Stimulated activated CD8-positive, alpha-beta memory T cell treated with anti-CD3 and anti-CD28 coated beads, Interleukin-15, amount 100 ng/mL, for 1 hour (primary cell): ENCODE measurements at places on chromosomes 13 and 19.
A peak's percentile ranks its signal among the peaks of the same experiment; 100 is the strongest.

GRCh38 chr13:67146523-67147130, 83.5 kb downstream of the PCDH9 start:
- no peak for DNase-seq

- DNase-seq: no peak
Observed at GRCh38 chr19:18406749-18407148, 9.3 kb upstream of the LRRC25 start.

DNA sequence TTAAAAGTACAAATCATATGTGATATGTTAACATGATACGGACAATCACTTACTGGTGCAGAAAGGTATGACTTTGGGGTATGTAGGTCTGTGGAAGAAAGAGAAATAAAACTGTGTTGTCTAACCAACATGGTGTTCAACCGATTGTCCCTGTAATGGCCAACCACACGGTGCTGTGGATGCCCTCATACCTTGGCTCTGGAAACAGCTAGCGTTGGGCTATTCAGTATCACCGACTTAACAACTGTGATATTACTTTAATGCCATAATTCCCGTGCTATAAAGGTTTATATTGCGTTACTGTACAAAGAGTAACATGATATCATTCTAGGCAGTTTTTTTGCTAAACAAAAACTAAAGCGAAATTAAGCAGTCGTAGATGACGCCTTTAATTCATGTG, 448.3 kb downstream of the EFNB2 start:
- no peak for DNase-seq

GRCh38 chr13:95954266-95954665, 98.9 kb downstream of the UGGT2 start:
- no peak for DNase-seq

DNA sequence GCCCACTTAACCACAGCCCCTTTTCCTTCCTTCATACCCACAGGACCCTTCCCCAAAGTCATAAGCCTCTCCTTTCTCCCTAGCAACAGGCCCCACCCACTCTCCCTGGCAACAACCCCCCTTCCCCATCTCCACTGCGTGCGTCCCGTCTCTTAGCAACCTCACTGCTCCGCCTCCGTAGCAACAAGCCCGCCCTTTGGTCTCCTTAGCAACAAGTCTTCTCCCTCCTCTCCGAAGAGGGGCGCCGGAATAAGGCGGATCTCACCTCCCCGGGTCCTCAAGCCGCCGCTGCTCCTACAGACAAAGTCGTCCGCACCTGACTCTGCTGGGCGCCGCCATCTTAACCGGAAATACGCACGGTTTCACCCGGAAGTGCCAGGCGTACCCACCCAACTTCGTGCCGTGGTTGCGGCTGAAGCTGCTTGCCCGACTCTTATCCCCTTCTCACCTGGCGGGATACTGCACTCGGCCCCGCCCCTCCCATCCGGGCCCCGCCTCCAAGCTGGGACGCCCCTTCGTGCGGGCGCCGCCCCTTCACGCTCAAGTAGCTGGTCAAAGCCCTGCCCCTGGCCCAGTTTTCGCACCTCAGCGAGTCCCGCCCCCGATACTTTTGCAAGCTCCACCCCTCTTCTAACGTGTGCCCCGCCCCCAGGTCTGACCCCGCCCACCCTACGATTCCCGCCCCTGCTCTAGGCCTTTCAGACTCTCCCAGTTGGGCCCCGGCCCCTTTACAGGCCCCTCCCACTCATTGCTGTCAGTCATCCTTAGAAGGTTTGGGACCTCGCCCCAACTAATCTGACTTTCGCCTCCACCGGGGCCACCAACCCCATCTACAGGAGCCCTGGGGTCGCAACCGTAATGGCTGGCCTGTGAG, at the start of gene HSPBP1:
Gene HSPBP1 (minus strand): TSS at position 341 of the 874 bp plus-strand sequence. CDS start 502 bp downstream, outside the sequence.
- DNase-seq: peak; percentile 84

GRCh38 chr13:24233351-24233901, 72.9 kb downstream of the SPATA13 start:
- DNase-seq: no peak

DNA sequence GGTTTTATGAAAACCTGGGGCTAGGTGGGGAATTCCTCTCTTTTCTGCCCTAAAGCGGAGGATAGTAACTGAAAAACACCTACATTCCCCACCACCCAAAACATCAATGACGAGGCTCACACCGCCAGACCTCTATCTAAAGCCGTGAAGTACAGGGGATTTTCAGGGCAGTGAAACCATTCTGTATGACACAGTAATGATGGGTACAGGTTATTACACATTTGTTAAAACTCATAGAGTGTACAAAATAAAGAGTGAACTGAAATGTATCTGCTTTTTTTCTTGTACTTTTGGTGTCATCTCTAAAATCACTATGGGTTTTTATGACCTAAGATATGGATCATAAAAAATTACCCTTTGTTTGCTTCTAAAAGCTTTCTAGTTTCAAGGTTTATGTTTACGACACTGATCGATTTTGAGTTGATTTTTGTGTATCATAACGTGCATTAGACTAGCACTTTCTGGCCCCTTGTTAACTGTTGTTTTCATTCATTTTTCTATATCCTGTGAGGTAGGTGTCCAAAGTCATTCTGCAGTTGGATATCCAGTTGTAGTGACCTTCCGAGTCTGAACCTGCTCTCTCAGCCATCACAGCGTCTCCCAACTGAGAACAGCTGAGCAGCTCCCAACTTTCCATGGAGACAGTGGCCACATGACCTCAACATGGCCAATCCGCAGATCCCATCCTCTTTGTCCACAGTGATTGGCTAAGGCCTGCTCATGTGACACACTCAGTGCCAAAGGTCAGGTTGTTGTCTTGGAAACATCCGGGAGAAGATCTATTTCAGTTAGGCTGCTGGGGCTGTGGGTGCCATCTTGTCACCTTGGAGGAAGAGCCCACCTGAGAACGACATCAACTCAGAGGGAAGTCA, 10.3 kb downstream of the MBD3L2B start:
- no peak for DNase-seq

DNA sequence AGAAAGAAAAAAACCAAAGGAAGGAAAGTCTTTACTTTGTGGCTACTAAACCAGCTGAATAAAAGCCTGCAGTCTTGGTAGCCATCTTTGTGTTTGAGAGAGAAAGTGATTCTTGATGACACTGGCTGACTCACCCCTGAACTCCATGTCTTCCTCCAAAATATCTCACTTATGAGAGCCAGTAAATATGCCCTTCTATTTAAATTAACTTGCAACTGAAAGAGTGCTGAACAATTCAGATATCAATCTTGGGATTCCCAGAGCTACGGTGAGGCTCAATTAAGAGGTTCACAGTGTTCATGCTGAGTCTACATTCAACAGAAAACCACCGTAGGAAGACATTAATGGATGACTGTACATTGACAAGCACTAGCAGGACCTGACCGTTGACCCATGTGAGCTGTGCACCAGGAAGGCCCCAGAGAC, 57.9 kb downstream of the KCTD12 start:
- DNase-seq: no peak

DNA sequence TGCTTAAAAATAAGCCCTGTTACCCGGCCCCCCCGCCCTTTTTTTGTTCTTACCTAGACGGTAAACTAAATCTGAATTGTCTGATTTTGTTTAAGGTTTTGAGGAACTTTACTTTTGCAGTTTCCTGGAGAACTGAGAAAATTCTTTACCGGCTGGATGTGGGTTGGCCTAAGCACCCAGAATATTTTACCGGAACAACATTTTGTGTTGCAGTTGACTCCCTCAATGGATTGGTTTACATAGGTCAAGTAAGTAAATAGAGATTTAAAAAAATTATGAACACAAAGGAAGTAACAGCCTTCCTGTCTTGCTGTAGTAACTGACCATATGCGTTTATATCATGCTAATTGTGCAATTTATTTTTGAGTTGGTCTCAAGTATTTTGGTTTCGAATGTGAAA, 785 bp downstream of the NHLRC3 start:
- no peak for DNase-seq

DNA sequence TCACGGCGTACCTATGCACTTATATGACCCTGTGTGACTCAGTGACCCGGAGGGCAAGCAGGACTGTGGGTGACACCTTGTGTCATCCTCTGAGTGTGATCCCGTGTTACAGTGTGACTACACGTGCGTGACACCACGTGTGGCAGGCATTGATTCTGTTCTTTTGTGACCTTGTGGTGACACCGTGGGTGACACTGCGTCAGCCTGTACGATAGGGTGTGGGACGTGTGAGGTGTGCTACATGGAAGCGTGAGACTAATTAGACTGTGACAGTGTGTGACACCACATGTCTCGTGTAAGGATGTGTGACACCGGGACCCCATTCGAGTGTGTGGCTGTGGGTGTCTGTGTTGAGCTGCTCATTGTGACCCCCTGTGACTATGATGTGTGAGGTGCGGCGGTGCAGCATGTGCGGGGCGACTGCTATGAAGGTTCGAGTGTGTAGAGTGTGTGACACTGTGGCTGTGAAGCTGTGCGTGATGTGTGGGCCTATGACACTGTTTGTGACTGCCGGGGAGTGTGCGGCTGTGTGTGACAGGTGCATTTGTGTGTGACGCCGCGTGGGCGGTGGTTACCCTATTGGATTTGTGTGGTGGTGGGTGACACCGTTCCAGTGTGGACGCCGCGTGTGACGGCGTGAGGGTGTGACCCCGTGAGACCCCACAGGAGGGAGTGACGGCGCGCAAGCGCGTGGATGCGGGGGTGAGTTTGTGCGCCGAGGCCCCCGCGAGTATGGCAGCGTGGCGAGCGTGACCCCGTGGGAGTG, 399 bp upstream of the SPTBN4 start:
- DNase-seq: peak; percentile 35

DNA sequence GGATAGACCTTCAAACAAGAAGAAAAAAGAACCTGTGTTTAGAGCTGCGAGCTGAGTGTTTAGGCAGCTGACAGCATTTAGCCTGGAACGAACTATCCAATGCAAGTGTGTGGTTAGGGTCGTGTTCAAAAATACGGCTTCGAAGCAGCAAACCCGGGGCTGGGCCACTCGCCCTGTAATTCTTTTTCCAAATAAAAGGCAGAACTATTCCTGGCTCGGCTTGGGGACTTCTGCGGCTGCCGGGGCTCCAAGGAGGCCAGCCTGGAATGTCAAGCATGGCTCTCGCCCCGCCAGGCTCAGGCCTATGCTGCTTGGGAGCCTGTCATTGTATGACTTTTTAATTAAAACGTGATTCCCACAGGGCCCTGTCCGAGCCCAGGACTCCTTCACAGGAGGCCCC, 51.7 kb upstream of the KLF2 start:
- DNase-seq: no peak

DNA sequence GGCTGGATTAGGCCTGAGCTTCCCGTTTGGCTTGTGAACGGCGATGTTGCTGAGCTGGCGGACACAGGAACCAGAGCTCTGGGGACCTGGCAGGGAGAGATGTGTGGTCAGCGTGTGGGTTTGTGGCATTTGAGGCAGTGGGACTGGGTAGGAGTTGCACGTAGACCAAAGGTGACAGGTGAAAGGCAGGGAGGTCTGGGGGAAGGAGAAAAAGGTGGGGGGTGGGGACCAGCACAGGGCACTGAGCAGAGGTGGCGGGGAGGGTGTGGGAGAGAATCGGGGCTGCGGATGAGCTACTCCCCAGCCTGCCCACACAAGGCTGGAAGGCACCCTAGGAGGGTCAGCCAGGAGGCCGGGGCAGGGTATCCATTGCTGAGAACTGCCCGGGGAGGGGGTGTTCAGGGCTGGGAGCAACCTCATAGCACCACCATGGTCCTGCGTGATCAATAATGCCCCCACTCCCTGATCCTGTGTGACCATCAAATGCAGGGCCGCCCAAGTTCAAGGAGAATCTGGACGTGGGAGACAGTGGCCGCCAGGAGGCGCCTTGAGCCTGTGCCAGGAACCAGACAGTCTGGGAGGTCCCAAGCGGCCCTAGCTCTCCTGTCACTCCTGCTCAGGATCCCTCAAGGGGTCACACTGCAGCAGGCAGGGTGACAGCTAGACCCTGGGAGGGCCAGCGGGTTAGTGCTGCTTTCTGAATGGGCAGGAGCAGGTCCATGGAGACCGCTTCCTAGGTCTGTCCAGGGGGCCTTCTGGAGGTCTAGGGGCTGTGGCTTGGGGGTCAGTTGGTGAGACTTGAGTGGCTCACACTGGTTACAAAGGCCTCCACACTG, 12.8 kb upstream of the SELENOW start:
- DNase-seq: no peak

DNA sequence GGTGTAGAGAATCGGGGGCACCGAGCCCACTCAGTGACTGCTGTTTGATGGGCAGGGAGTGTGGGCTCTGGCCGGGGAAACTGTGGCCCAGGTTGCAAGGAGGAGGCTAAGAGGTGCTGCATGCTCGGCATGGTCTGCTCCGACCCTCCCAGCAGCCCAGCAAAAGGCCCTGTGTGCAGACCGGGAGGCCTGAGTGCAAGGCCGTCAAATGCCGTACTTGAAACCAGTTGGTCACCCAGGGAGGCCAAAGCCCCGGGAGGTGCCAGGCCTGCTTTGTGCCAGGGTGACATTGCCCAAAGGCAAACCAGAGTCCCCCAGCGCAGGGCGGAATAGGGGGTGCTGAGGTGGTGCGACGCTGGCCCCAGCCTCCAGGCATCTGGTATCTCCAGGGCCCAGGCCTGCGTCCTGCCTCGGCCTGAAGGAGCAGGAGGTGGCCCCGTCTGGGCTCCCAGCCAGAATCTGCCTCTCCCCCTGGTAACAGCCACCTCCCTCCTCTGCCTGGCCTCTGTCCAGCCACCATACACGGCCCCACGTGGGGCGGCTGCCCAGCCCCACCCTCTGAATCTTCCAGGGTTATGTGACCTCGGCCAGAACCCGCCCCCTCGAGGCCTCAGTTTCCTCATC, 4.0 kb downstream of the PIK3R2 start:
- no peak for DNase-seq

- DNase-seq: no peak
Observed at GRCh38 chr19:51382004-51382403, 5.8 kb downstream of the LIM2 start.

DNA sequence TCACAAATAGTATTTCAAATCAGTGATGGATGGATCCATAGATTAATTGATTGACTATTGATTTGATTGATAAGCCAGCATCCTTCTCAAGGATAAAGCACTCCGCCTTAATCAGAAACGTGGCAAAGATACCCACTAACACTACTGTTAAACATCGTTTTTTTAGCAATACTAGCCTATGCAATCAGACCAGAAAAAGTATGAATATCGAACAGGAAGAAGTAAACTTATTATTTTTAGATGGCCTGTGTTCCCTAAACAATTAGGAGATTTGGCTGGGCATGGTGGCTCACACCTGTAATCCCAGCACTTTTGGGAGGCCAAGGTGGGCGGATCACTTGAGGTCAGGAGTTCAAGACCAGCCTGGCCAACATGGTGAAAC, 49.5 kb downstream of the MYH14 start:
- no peak for DNase-seq

- no peak for DNase-seq
Observed at GRCh38 chr13:23381866-23382265, 51.6 kb downstream of the SACS start.

- no peak for DNase-seq
Observed at GRCh38 chr13:77430377-77430951, 103.6 kb upstream of the MYCBP2 start.
